ENCODE measurements at places on chromosomes 2 and 18.

DNA sequence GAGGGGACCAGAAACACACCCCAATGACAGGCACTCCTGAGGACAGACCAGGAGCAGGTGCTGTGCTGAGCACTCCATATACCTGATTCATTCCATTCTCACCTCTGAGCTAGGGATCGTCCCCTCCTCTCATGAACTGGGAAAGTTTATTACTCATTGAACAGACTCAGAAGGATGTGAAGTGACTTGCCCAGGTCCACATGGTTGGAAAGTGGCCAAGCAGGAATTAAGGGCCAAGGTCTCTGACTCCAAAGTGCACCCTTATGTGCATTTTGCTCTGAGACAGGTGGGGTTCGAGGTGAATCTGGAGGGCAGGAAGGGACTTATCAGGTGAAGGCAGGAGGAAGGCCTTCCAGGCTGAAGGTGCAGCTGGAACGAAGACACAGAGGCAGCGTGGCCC is 25.1 kb upstream of the PLB1 start:
- no peak for DNase-seq

- no peak for DNase-seq
These were observed at the start of gene PDCD1 for GRCh38 chr2:241858206-241859016. Gene PDCD1, minus strand, starts transcription at chr2:241858894. Its CDS starts 56 bp downstream, at chr2:241858838.

- DNase-seq, result no peak
These were observed 48.5 kb downstream of the SMAD7 start for GRCh38 chr18:48902023-48902855.

GRCh38 chr18:22223254-22223964 is 54.0 kb downstream of the GATA6 start:
- DNase-seq, result peak; percentile 12

DNA sequence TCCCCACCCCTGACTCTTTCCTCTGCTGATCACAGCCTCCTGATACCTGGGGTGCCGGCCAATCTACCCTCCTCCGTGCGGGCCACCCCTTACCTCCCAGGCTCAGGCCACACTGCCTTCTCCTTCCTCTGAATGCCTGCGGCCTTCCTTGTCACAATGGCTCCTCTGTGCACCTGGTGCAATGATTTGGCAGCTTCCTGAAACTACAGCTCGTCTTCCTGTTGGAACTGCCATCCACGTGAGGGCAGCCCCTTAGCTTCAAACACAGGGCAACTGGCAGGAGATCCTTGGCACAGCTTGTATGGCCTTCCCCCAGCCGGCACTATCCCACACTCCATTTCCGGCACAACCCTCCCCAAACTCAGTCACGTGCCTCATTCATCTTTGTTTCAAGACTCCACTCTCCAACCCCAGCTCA is 69.0 kb downstream of the STPG4 start:
- DNase-seq, result no peak

DNA sequence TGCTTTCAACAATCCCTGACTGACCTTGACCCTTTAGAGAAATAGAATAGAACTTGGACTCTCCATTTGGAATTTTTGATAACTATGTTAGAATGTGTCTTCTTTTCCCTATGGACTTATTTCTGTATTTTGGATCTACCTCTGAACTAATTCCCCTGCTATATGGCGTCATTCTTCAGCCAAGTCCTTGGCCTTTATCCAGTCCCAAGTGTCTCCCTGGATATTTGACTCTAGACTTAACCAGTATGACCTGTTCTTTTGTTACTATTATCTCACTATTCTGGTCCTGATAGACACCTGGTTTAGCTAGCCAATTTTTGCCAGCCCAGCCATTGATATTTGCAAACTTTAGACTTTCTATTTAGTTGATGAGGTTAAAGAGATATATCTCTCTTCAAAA is 186.8 kb downstream of the KCNS3 start:
- DNase-seq, result no peak

- no peak for DNase-seq
These were observed 43.9 kb upstream of the ATP6V1B1 start for GRCh38 chr2:70891572-70892357.

DNA sequence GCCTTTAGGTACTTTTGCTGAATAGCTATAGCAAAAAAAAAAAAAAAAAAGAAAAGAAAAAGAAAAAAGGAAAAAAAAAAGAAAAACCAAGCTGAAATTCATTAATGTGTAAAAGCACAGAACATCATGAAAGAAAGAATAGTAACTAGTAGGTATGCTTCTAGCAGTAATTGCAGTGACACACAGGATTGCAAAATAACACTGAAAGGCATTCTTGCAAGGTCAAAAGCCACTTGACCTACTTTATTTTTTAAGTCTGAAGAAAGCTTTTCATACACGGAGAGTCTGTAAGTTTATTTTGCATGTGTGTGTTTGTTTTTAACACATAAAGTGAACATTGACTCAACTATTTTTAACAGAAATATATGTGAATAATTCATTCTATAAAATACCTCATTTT is 54.4 kb downstream of the DOK6 start:
- no peak for DNase-seq

- DNase-seq, result no peak
These were observed 10.1 kb downstream of the DTNA start for GRCh38 chr18:34720220-34720619.

GRCh38 chr18:72246076-72246475 is 298.1 kb downstream of the CBLN2 start:
- no peak for DNase-seq

DNA sequence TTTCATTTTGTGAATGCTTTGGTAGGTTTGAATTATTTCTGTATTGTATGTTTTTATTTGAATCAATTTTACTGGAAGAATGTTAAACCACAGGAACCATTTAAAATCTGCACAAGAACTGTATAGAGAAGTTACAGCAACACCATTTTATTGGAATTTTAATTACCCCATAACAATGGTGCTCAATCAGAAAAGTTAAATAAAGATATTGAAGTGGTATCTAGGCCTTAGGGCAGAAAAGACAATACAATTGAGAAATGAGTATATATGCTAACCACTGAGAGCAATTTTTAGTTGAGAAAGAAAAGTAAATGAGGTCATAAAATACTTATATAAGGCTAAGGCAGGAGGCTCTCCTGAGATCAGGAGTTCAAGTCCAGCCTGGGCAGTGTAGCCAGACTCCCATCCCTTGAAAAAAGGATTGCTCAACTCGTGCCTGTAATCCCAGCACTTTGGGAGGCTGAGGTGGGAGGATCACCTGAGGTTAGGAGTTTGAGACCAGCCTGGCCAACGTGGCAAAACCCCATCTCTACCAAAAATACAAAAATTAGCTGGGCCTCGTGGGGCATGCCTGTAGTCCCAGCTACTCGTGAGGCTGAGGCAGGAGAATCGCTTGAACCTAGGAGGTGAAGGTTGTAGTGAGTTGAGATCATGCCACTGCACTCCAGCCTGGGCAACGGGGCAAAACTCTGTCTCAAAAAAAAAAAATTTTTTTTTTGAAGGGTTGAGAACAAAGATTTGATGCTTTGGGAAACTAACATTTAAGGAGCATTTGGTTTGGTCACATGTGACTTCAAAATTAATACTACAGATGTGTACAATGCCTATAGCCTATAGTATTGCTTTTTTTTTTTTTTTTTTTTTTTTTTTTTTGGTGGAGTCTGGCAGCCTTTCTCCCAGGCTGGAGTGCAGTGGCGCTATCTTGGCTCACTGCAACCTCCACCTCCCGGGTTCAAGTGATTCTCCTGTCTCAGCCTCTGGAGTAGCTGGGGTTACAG is 212.9 kb upstream of the STON1 start:
- no peak for DNase-seq

- DNase-seq, result no peak
These were observed 88.8 kb downstream of the ACTR3 start for GRCh38 chr2:113978524-113979190.

GRCh38 chr18:11548916-11549551 is 60.4 kb upstream of the SLC35G4 start:
- DNase-seq, result no peak

DNA sequence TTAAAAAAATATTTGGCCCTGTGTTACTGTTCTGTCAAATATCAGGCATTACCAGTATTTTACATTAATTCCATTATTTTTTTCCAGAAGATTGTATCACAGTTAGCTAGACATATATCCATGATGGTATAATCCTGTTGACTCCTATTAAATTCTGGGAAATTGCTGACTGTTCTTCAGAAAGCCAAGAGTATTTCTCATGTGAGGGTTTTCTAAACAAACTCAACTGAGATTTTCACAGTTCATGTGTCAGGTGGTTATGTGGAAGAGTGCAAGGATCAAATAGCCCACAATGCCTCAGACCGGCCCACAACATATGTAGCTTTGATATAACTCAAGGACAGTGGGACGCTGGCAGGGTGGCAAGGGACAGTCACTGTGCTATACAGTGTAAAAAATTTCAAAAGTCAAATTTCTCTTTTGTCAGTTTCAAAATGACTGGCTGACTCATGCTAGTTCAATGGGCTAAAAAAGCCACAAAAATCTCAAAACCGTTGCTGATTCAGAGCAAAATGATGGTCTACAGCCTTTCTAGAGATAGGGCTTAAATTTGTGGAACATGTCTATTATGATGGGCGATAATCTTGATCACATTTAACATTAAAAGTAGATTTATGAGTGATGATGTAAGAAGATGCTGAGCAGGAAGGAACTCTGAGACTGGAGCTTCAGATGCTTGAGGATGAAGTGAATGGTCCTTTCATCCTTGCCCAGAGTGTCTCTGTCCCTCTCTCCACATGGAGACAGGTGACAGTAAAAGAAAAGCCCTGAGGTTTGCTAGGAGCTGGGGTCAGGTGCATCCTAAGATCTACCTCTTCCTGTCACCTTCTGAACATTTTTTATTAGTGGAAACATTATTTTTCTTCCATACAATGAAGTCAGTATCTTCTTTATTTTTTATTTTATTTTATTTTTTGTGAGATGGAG is 175.8 kb upstream of the PIEZO2 start:
- DNase-seq, result no peak

DNA sequence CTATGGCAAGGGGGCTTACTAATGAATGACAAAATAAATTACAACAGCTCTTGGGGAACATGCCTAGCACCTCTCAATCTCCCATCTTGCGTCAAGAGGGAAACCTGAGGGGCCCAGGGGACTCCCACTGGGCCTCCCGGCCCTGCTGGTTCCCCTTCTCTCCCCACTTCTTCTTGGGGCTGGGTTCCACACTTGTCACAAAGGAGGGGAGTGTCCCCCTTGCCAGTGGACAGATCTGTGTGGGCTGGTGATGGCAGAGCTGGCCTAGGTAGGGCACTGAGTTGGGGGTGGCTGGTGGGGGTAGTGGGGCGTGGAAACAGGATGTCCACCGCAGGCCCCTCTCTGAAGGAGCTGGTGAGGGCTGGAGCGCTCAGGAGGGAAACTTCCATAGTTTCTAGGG is 184.0 kb upstream of the HAAO start:
- no peak for DNase-seq

GRCh38 chr2:152825834-152826233 is 107.4 kb downstream of the ARL6IP6 start:
- no peak for DNase-seq

GRCh38 chr18:7514796-7515440 is 52.2 kb upstream of the PTPRM start:
- no peak for DNase-seq

GRCh38 chr18:43211059-43211458 is 66.2 kb downstream of the SYT4 start:
- DNase-seq, result no peak

DNA sequence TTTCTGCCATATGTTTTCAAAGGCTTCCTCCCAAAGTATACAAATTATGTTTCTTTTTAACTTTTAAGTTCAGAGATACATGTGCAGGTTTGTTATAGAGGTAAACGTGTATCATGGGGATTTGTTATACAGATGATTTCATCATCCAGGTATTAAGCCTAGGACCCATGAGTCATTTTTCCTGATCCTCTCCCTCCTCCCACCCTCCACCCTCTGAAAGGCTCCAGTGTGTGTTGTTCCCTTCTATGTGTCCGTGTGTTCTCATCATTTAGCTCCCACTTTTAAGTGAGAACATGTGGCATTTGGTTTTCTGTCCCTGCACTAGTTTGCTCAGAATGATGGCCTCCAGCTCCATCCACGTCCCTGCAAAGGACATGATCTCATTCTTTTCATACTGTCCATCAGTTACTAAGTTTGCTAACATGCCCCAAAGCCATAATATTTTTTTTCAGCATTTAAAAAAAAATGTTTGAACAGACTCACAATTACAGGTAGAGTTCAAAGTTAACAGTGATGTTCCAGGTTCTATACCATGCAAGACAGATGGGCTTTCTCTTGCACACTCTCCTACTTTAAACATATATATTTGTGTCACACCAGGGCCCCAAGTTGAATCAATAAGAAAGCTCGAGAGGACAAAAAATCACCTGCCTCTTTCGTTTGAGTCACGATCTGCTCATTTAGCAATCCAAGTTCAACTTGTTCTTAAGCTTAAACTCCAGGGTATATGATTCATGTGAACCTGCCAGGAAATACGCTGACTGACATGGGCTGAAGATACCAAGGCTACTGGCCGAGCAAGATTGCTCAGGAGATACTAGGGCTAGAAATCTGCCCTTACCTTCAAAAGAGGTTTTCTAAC is 77.6 kb downstream of the AP1S3 start:
- DNase-seq, result no peak

DNA sequence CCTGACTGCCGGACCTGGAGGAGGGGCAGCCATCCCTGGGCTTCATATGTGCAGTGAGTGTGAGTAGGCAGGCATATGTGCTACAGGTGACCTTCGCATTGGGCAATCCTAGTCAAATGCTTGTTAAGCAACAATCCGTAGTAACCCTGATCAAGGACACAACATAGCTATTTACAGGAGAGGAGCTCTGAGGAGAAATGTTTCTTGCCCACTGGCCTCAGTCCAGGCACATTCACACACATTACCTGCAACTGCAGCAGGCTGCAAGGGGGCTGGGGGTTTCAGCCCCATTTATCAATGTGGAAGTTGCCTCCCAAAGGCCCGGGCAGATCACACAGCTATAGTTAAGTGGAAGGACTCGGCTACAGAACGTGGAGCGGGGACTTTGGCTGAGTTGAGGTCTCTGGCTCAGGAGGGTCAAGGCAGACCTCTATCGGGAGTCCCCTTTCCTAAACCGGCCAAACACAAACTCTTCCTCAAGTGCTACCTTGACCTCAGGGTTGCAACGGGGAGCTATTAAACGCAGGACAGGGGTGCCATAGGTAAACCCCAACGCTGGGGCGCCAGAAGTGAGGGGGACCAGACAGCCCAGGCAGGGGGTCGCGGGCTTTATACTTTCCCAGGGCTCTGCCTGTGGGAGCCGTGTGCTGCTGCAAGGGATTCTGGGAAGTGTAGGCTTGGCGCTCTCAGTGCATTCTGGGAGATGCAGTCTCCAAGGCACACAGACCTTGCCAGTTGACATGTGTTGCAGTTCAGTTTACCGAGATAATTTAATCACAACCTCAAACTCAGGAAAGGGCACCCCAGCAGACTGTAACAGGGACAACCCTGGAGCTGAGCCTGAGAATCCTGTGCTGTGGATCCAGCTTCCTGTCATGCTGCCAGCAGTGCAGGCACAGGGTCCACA is 9.4 kb downstream of the KHK start:
- DNase-seq, result no peak

GRCh38 chr2:104872866-104873688 is 19.2 kb downstream of the POU3F3 start:
- no peak for DNase-seq

GRCh38 chr2:164110515-164110914 is 374.7 kb upstream of the FIGN start:
- DNase-seq, result no peak

- DNase-seq, result no peak
These were observed 500.9 kb upstream of the DSEL start for GRCh38 chr18:68017385-68017784.

- DNase-seq, result no peak
These were observed 188.2 kb downstream of the ZFP36L2 start for GRCh38 chr2:43038034-43038695.

- no peak for DNase-seq
These were observed 42.3 kb upstream of the IGFBP5 start for GRCh38 chr2:216737676-216738075.

All from activated gamma-delta T cell treated with anti-CD3 and anti-CD28 coated beads, Interleukin-2, amount 50 U/mL, for 16 hours (primary cell).